ENCODE measurements at places on chromosomes 12 and 14. TPM values are rescaled to one million over a fixed set of nuclear protein-coding genes. Genes with fewer than 3 reads are reported as not detected.

- H3K27ac ChIP-seq: no peak overlapping the region
- H3K27me3 ChIP-seq: no peaks in the 10 kb centered on the region
- peaks cover 10% of the 10 kb centered on the region for H3K4me1 ChIP-seq
- H3K36me3 ChIP-seq: peaks cover 22% of the 10 kb centered on the region
- no peak overlapping the region for H3K4me3 ChIP-seq
Measured at GRCh38 chr14:89248411-89249064, 168.5 kb downstream of the FOXN3 start.

Gene KRT81
- total RNA-seq: not detected

- H3K36me3 ChIP-seq: no peaks in the 10 kb centered on the region
- H3K27me3 ChIP-seq: no peaks in the 10 kb centered on the region
- H3K27ac ChIP-seq: no peak overlapping the region
- H3K4me1 ChIP-seq: peaks cover 2% of the 10 kb centered on the region
- H3K4me3 ChIP-seq: no peak overlapping the region
Measured at GRCh38 chr12:15633201-15633600, 156.0 kb downstream of the EPS8 start.

GRCh38 chr14:96042248-96042930 is 3.2 kb downstream of the C14orf132 start:
- H3K4me3 ChIP-seq: no peak overlapping the region
- peaks cover 5% of the 10 kb centered on the region for H3K36me3 ChIP-seq
- H3K27ac ChIP-seq: no peak overlapping the region
- H3K27me3 ChIP-seq: peaks cover 11% of the 10 kb centered on the region
- no peak for DNase-seq

GRCh38 chr12:78759367-78759766 is 105.2 kb upstream of the SYT1 start:
- DNase-seq: peak; percentile 38
- H3K27ac ChIP-seq: no peak overlapping the region
- H3K4me3 ChIP-seq: no peak overlapping the region

GRCh38 chr14:30296931-30297405 is 262.0 kb upstream of the G2E3 start:
- H3K4me1 ChIP-seq: no peaks in the 10 kb centered on the region
- no peak overlapping the region for H3K27ac ChIP-seq
- no peaks in the 10 kb centered on the region for H3K27me3 ChIP-seq
- no peak overlapping the region for H3K4me3 ChIP-seq

GRCh38 chr12:91326058-91327027 is 143.7 kb upstream of the DCN start:
- H3K4me3 ChIP-seq: no peak overlapping the region
- no peak overlapping the region for H3K27ac ChIP-seq
- no peaks in the 10 kb centered on the region for H3K4me1 ChIP-seq
- H3K27me3 ChIP-seq: no peaks in the 10 kb centered on the region
- H3K36me3 ChIP-seq: no peaks in the 10 kb centered on the region
- DNase-seq: peak; percentile 42

Gene PTCSC3
- total RNA-seq: not detected

- no peaks in the 10 kb centered on the region for H3K27me3 ChIP-seq
- no peak overlapping the region for H3K4me3 ChIP-seq
- H3K27ac ChIP-seq: no peak overlapping the region
- peaks cover 55% of the 10 kb centered on the region for H3K36me3 ChIP-seq
- H3K4me1 ChIP-seq: no peaks in the 10 kb centered on the region
Measured at GRCh38 chr12:57539134-57539768, 7.7 kb downstream of the DCTN2 start.

DNA sequence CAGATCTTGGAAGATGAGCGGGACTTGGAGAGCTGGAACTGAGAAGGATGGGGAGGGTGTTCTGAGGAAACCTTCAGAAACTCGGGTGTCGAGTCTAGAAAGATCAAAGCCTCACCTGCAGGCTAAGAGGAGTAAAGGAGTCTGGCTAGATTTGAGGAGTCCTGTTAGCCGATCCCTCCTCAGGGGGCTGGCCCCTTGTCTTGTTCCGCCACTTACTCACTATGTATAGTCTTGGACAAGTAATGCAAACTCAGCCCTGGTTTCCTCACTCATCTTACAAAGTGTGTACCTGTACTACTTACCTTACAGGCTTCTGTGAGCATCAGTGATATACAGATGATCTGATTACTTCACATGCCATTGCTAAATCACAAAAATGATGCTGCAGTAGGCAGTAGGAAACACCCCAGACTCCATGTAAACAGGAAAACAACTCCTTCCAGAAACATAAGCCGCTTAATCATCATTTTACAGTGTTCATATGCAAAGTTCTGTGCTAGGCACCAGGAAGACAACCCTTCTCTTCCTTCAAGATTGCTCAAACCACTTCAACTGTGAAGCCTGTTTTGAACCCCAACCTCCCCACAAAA is 2.0 kb upstream of the SPTLC2 start:
- H3K27ac ChIP-seq: no peak overlapping the region
- no peaks in the 10 kb centered on the region for H3K4me1 ChIP-seq
- H3K27me3 ChIP-seq: no peaks in the 10 kb centered on the region
- H3K4me3 ChIP-seq: no peak overlapping the region
- H3K36me3 ChIP-seq: no peaks in the 10 kb centered on the region

DNA sequence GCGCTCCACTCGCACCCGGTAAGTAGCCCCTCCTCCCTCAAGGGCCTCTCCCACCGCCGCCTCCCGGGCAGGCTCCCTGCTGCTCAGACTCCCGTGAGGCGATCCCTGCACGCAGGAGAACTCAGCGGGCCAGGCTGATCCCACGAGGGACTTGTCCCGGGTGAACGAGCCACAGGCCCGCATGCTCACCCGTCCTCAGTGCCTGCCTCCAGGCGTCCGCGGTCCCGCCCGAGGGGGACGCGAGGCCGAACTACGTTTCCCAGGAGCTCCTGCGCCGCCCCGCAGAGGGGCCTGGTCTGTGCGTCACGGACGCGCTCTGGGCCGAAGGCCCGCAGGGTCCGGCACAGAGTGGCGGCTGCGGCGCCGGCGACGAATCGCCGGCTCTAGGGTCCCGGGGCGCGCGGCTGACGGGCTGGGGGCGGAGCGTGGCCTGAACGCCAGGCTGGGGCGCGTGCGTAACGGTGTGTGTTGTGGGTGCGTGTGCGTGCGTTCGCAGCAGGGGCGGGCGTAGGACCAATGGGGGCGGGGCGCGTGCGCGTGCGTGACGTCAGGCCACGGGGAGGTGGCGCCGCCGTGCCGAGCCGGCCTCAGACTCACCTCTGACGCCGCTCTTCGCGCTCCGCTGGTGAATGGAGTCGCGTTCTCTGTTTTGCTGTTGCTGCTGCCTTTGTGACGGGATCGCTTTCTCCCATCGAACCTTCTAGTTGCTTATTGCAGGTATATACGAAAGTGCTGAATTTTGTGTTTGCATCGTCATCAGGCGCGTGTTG is at the start of the genes ZNF10 and ZNF891:
Gene ZNF10, plus strand, starts transcription at position 590 of the 770 bp plus-strand sequence. CDS start 13,866 bp downstream, outside the sequence.
Gene ZNF891, minus strand, starts transcription at position 237 of the 770 bp plus-strand sequence. CDS start 8,356 bp downstream, outside the sequence.
- peak within 1 kb of the TSS; percentile 93 for H3K4me3 ChIP-seq
- H3K36me3 ChIP-seq: peaks cover 79% of the 10 kb centered on the region
- H3K4me1 ChIP-seq: no peaks in the 10 kb centered on the region
- peak within 1 kb of the TSS; percentile 73 for H3K27ac ChIP-seq
- no peaks in the 10 kb centered on the region for H3K27me3 ChIP-seq
- peak; percentile 98 for DNase-seq

GRCh38 chr14:70595443-70596185 is 4.8 kb downstream of the MED6 start:
- H3K36me3 ChIP-seq: peaks cover 59% of the 10 kb centered on the region
- H3K27me3 ChIP-seq: no peaks in the 10 kb centered on the region
- no peaks in the 10 kb centered on the region for H3K4me1 ChIP-seq

DNA sequence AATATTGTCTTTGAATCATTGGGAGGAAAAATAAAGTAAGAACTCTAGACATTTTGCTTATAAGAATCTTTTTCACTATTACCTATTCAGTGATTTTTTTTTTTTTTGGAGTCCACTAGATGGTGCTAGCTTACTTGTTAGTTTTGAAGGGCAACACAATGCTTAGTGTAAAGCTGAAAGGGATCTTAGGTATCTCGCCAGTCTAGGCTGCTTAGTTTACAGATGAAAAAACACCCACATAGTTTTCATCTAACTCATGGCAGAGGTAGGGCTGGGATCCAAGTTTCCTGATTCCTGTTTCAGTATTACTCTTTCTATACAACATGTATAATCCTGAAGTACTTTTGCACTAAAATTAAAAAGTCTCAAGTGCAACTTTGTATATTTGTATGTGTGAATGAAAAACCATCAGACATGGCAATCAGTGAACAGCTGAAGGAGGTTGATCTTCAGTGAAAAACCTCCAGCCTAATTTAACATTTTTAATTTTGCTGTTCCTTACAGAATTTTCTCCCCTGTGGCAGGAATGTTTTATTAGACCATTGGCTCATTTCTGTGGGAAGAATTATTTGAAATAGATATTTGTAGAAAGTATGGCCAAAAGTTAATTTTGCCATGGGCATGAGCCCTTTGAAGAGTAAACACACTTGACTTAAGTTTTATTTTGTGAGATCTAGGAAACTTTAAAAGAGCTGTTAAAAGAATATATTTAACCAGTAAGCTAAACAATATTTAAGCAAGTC is 40.7 kb downstream of the LRRIQ1 start:
- H3K27me3 ChIP-seq: no peaks in the 10 kb centered on the region
- no peak overlapping the region for H3K4me3 ChIP-seq
- no peak for DNase-seq

- no peaks in the 10 kb centered on the region for H3K27me3 ChIP-seq
- no peak overlapping the region for H3K27ac ChIP-seq
- H3K4me1 ChIP-seq: peaks cover 3% of the 10 kb centered on the region
Measured at GRCh38 chr12:119182701-119183493, 4.2 kb downstream of the HSPB8 start.

- no peaks in the 10 kb centered on the region for H3K36me3 ChIP-seq
- H3K27ac ChIP-seq: no peak overlapping the region
- H3K4me3 ChIP-seq: no peak overlapping the region
Measured at GRCh38 chr12:58367041-58367440, 425.7 kb downstream of the ATP23 start.
